ENCODE measurements at places on chromosomes 5 and 9. TPM values are rescaled to one million over a fixed set of nuclear protein-coding genes. Genes with fewer than 3 reads are reported as not detected.

Gene NME5
- 1.7 TPM for total RNA-seq

Gene FUT7
- not detected for total RNA-seq

Gene PTPN3
- total RNA-seq = 36.4 TPM

Gene PCDHGA11
- total RNA-seq = 3.2 TPM

Gene SPINK6
- not detected for total RNA-seq

Gene DMRTA1
- 1.4 TPM for total RNA-seq

Gene DBH
- total RNA-seq = not detected

Gene IFNA2
- not detected for total RNA-seq

Gene C5
- total RNA-seq = 3.3 TPM

Gene SLC6A19
- total RNA-seq = not detected

Gene MEIKIN
- not detected for total RNA-seq

Gene SOX30
- total RNA-seq = 0.10 TPM

Gene SRD5A1
- total RNA-seq = 86.3 TPM

All from lower leg skin (tissue), 4 donors.